Motor neuron (in vitro differentiated cells): ENCODE measurements at places on chromosomes 12 and 14.
A peak's percentile ranks its signal among the peaks of the same experiment; 100 is the strongest.

DNA sequence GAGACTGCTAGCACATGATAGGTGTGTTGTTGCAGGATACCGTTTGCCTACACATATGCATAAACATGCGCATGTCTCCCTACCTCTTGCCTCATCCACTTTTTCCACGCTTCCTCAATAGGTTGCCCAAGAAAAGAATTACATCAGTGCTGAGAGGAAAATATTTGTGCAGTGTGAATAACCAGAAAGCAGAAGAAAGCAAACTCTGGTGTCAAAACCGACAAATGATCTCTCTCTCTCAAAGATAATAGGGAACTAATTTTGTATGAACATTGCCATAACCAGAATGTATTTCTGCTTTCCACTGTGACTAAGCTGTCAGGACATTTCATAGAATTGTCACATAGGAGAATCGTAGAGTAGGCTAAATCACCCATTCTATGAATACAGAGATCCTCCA, 1.3 kb downstream of the CLEC7A start:
- no peak for ATAC-seq

DNA sequence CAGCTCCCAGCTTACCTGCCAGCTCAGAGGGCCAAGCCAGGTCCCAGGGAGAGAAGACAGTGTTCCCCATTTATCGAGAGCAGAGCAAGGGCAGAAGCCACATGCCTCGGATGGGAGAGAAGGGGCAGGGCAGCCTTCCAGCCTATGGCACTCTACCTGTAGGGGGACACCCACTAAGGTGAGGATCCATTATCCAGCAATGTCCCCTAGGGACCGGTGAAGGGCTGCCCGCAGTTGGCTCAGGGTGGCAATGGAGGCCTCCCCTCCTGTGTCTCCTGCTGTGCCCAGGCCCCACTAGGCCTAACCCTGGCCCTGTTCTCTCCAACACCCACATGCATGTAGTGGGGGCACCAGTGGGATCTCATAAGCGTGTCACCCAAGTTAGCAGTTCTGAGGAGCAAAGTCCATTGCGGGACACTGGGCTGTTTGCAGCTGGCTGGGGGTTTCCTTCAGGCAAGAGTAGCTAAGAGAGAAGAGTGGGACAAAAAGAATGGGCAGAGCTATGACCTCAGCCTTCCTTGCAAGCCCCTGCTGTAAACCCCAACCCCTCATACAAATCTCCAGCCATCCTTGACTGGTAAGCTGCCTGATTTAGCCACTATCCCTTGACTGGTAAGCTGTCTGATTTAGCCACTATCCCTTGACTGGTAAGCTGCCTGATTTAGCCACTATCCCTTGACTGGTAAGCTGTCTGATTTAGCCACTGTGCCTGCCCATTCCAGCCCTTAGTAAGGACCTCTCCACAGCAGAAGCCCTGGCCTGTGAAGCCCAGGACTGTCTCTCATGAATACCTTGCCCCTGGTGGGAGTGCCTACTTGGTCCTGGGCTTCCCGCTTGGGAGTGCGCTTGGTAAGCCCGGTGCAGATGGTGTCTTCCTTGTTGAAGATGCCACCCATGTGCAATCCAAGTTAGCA, 5.2 kb upstream of the ASB2 start:
- ATAC-seq: no peak

DNA sequence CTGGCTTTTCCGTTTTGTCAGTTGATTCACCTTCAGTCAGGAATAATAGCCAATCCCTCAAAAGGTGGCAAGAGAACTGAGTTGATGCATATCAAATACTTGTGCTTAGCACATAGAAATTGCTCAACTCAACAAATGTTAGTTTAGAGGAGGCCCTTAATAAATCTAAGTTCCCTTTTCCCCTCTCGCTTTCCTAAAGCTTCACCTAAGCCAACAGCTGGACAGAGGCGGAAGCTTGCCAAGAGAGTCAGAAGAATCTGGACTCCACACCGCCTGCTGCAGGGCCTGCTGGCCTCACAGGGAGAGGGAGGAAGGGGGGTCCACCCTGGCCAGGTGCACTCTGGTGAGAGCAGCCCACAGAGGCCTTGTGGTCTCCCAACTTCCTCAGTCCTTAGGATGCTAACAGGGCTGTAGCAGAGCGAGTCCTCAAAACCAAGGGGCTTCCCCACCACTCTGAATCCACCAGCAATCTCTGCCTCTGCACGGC, 213.1 kb downstream of the CHST11 start:
- ATAC-seq: no peak

- ATAC-seq: no peak
Measured at GRCh38 chr12:115051378-115051777, 367.4 kb upstream of the TBX3 start.

- no peak for ATAC-seq
Measured at GRCh38 chr14:30958555-30959407, 66.7 kb upstream of the AP4S1 start.

GRCh38 chr14:53003776-53004175, 52.9 kb upstream of the FERMT2 start:
- no peak for ATAC-seq

DNA sequence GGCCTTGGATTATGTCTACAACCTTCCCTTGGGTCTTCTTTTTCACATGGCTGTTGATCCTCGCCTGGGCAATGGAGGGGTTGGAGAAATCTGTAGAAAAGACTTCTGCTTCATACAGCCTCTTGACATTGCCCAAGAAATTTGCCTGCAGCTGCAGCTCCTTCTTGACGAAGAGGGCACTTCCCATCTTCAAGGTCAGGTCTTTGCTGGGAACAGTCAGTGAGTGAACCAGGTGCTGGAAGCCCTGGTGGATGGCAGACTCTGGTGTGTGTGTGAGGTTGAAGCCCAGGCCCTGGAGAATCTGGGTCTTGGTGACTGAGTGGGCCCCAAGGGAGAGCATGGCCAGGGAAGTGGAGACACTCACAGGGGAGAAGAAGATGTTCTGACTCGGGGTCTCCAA, 6.7 kb downstream of the SERPINA9 start:
- ATAC-seq: no peak

- no peak for ATAC-seq
Measured at GRCh38 chr14:53723221-53723620, 233.4 kb downstream of the BMP4 start.

DNA sequence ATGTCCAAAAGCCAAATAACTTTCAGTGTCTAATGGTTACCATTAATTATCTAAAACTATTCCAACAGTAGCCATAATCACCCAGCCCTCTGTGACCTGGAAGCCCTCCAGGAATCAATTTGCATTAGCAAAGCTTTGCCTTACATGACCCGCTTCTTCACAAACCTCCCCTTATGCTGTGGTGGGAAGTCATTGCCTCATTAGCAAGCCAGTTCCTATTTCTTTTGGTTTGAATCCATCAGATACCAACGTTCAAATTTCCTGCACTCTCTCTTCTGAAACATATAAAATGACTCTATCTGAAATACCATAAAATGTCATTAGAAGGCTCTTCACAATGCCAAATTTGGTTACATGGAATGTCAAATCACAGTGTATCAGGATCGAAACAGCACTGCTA, 268.3 kb upstream of the PRKD1 start:
- no peak for ATAC-seq

DNA sequence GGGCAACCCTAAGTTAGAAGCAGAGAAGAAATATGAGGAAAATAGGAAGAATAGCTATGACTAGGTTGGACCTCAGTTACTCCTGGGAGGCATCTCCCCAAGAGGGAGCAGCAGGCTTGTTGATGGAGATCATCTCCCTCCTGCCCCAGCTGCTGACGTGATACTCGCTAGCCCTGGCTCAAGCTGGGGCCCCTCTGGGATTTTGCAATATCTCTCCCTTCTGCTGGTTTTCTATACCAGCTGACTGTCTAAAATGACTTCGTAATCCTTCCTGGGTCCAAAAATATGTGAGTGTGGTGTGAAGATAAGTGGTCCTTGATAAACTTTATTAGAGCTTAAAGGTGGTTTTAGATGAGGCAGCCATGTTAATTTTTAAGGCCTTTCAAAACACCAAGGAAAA, 4.5 kb upstream of the HECTD4 start:
- no peak for ATAC-seq

- no peak for ATAC-seq
Measured at GRCh38 chr12:9725213-9725870, 7.6 kb downstream of the CLECL1 start.

- no peak for ATAC-seq
Measured at GRCh38 chr14:61528591-61529021, 166.7 kb upstream of the HIF1A start.

DNA sequence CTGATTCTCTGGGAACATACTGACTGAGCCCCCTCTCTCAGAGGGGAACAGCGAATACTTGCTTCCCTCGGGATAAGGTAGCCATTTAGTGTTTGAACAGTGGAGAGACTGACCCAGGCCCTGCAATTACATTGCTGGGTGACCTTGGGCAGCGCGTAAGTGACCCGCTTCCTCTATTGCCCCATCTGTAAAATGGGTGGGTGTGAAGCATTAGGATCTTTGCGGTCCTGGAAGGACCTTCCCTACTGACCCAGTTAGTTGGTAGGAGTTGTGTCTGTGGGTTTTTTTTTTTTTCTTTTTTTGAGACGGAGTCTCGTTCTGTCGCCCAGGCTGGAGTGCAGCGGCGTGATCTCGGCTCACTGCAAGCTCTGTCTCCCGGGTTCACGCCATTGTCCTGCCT, 1.2 kb upstream of the KMT5A start:
- ATAC-seq: no peak

DNA sequence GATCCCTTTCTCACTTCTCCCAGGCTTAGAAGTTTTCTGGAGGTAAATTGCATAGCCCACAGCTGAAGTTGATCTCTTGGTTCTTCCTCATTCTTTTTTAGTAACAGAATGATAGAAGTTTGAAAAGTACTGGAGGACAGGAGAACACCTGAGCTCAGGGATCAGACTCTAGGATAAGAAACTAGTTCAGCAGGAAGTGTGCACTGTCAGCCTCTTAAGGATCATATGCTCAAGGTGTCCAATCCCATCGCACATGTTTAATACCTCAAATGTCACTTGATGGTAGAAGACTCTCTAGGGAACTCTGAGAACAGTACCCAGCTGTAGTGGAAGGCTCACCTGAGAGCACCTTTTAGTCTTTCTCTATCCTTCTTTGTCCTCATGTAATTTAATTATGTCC, 14.7 kb upstream of the LIMA1 start:
- ATAC-seq: no peak

- ATAC-seq: peak; percentile 19
Measured at GRCh38 chr12:127886827-127887226, 380.1 kb upstream of the TMEM132C start.

DNA sequence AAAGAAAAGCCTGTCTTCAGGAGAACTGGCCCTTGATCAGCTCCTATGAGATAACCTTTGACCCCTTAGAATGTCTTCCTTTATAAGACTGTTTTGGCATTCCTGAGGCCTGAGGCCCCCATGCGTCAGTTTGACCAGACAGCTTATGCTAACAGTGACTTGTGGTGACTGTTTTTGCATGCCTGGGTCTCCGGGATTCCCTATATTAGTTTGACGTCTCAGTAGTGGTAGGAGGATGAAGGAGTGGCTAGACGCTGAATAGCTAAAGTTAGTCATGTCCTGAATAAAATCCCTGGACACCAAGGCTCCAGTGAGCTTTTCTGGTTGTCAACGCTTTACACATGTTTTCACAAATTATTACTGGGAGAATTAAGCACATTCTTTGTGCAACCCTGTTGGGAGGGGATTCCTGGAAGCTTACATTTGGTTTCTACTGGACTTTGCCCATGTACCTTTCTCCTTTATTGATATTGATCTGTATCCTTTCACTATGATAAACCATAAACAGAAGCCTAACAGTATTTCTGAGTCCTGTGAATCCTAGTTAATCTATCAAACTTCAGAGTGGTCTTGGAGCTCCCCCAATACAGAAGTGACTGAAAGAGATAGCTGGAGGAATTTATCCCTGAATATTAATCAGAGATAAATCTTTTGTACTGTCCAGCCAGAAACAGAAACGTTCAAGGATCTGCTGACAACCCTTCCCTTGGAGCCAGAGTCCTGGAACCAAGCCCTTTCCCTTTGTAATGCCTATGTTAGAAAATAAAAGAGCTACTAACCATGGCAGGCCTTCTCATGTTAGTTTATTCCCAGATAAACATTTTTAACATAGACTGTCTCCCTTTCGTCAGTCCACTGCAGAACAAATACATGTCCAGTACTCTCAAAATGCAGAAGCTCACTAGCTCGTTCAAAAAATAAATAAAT, 479.2 kb downstream of the RPS29 start:
- ATAC-seq: no peak

- no peak for ATAC-seq
Measured at GRCh38 chr12:68109001-68109400, 50.5 kb downstream of the IFNG start.

DNA sequence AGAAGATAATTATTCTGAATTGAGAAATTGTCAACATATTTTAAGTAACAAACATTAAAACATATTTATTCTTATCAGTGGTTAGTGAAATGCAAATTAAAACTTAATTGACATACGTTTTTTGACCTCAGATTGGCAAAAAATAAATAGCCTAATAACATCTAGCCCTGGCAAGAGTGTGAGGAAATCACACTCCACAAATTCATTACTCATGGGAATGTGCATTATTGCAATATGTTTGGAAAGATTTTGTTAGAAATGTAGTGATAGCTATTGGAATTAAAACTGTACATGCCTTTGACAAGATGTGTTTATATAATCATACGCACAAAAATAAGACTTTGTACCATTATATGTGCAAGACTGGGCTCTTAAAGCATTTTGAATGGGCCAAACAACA, 168.6 kb downstream of the KITLG start:
- ATAC-seq: no peak

GRCh38 chr14:80465546-80466220, 254.4 kb upstream of the DIO2 start:
- no peak for ATAC-seq

GRCh38 chr12:89703768-89704167, 4.9 kb downstream of the ATP2B1 start:
- ATAC-seq: no peak

DNA sequence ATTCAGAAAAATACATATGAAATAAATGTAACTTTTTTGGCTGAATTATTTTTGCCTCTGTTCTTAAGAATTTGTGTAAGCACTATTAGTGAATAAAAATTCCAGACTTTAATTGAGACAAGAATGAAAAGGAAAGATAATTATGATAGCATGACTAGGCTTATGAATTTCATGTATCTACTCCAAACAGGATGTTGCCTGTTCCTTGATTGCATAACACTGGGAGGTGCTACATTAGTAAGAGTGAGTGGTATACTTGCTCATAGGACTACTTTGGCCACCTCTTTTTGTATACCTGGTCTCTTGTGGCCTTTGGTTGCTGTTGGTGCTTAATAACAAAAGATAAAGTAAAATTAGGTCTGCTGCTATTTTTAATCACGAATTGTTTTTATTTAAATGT, 112.8 kb downstream of the NAV3 start:
- no peak for ATAC-seq
